Right renal cortex interstitium (tissue), 3 donors: ENCODE measurements at places on chromosomes 7 and 10. TPM values are rescaled to one million over a fixed set of nuclear protein-coding genes. Genes with fewer than 3 reads are reported as not detected.

PTPRZ1 gene
- polyA plus RNA-seq = 3.1 TPM

RBP4 gene
- 0.68 TPM for polyA plus RNA-seq

- DNase-seq = no peak
Measured at GRCh38 chr10:22958338-22958737, 30.5 kb downstream of the ARMC3 start.

DNA sequence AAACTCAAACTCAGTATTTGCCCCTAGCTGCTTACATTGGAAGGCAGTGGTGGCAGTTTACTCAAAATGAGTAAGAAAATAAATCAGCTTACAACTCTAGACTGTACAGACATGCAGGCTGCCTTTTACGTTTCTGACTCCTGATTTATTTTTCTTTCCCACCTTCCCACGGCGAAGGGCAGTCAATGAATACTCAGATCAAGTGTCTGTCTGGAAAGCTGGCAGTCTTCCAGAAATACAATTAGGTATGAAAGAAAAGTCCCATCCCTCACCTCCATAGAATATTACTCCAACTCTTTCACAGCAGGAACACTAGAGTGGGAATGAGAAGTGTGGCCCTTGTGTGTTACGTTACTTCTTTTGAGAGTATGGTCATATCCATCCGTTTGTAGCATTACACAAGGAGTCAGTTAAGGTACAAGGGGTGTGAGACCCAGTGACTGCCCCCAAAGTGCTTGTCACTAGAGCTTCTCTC lies 1.3 kb upstream of the PAPSS2 start:
- no peak for DNase-seq

DNA sequence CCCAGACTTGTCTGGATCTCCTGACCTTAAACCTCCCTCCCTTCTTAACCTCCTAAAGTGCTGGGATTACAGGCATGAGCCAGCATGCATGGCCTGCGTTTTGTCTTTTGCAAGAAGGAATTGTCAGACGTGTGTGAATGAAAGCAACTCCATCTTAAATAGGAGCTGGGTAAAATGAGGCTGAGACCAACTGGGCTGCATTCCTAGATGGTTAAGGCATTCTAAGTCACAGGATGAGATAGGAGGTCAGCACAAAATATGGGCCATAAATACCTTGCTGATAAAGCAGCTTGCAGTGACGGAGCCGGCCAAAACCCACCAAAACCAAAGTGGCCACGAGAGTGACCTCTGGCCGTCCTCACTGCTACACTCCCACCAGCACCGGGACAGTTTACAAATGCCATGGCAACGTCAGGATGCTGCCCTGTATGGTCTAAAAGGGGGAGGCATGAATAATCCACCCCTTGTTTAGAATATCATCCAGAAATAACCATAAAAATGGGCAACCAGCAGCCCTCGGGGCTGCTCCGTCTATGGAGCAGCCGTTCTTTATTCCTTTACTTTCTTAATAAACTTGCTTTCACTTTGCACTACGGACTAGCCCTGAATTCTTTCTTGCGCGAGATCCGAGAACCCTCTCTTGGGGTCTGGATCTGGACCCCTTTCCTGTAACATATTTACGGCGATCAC lies 41.2 kb upstream of the SDK1 start:
- DNase-seq = no peak
